ENCODE measurements at places on chromosomes 12 and 14.

DNA sequence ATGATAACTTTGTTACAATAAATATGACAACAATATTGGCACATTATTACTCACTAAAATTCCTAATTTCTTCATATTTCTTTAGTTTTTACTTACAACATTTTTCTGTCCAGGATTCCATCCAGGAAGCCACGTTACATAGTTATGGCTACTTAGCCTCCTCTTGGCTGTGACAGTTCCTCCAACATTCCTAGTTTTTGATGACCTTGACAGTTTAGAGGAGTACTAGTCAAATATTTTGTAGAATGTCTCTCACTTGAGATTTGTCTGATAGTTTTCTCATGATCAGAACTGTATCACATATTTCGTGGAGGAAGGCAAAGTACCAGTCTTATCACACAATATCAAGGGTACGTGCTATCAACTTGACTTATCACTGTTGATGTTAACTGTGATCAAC lies 29.8 kb upstream of the LIN7A start:
- DNase-seq = no peak

GRCh38 chr14:70378696-70379095 lies 19.2 kb upstream of the COX16 start:
- DNase-seq = no peak

- DNase-seq = no peak
Observed at GRCh38 chr12:54197010-54197409, 8.2 kb upstream of the SMUG1 start.

DNA sequence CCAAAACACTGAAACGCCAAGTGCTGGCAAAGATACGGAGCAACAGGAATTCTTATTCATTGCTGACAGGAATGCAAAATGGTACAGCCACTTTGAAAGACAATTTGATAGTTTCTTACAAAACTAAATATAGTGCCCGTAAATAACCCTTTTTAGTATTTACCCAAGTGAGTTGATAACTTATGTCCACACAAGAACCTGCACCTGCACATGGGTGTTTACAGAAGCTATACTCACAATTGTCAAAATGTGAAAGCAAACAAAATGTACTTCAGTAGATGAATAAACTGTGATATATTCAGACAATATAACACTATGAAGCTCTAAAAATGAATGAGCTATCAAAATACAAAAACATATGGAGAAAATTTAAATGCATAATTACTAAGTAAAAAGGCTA lies 86.6 kb downstream of the ATXN7L3B start:
- DNase-seq = no peak

DNA sequence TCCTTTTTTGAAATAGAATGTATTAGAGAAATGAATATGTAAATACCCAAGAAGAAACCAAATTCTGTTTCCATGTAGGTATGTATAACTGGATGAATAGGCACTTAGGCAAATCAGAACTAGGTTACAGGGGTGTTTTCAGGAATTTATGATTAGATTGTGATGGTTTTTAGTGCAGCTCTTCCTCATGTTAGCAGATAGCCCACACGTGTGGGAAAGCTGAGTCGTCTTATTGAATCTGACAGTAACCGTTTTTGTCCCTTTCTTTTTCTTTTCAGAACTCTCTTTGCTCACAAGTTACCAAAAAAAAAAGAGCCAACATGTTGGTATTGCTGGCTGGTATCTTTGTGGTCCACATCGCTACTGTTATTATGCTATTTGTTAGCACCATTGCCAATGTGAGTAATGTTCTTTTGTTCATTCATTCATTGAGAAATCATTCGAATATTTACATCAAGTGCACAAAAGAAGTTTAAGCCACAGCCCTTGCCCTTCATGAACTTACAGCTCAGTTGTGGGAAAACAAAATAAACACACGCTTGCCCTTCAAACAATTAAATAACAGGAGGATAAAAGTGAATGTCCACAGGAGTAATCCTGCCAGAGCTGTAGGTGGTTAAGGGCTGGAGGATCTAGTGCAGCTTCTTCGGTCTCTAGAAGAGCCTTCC lies 14.8 kb downstream of the EMP1 start:
- DNase-seq = no peak

Data from NCI-H226 (cell line).